ENCODE measurements at places on chromosomes 13 and 19.

- DNase-seq, result no peak
These were observed 42.6 kb upstream of the GRTP1 start for GRCh38 chr13:113406321-113407102.

GRCh38 chr13:24911133-24911908 is 147.4 kb downstream of the RNF17 start:
- no peak for DNase-seq

GRCh38 chr19:33813391-33814101 is 16.9 kb downstream of the KCTD15 start:
- DNase-seq, result no peak

DNA sequence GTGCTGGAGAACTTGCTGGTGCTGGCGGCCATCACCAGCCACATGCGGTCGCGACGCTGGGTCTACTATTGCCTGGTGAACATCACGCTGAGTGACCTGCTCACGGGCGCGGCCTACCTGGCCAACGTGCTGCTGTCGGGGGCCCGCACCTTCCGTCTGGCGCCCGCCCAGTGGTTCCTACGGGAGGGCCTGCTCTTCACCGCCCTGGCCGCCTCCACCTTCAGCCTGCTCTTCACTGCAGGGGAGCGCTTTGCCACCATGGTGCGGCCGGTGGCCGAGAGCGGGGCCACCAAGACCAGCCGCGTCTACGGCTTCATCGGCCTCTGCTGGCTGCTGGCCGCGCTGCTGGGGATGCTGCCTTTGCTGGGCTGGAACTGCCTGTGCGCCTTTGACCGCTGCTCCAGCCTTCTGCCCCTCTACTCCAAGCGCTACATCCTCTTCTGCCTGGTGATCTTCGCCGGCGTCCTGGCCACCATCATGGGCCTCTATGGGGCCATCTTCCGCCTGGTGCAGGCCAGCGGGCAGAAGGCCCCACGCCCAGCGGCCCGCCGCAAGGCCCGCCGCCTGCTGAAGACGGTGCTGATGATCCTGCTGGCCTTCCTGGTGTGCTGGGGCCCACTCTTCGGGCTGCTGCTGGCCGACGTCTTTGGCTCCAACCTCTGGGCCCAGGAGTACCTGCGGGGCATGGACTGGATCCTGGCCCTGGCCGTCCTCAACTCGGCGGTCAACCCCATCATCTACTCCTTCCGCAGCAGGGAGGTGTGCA is 587 bp downstream of the S1PR4 start:
- DNase-seq, result no peak

DNA sequence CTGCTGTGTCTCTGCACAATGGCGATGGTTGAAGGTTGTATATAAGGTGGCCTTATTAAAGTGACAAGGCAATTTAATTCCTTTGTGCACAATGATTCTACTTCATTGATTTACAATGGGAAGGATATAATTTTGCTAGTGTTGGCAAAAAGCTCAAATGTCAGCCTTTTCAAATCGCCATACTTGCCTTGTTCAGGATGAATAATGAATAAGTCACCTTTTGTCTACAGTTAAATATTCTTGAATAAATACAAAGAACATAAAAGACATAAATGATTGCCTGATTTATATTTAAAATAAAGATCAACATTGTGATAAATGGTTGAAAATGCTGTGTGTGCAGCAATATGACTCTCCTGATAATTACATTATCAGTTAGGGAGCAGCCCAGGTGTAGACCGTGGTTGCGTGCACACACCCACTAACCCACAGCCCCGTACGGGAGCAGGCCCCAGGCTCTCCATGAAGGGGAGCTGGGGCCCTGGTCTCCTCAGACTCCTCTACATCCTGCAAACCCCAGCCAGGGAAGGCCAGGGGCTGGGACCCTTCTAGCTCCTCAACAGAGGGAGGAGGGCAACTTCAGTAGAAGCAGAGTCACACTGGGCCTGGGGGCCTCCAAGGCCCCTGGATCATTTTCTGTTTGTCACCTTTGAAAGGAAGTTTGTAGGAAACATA is 64.9 kb downstream of the TEX29 start:
- no peak for DNase-seq

GRCh38 chr13:112168761-112169160 is 101.8 kb downstream of the SOX1 start:
- no peak for DNase-seq

DNA sequence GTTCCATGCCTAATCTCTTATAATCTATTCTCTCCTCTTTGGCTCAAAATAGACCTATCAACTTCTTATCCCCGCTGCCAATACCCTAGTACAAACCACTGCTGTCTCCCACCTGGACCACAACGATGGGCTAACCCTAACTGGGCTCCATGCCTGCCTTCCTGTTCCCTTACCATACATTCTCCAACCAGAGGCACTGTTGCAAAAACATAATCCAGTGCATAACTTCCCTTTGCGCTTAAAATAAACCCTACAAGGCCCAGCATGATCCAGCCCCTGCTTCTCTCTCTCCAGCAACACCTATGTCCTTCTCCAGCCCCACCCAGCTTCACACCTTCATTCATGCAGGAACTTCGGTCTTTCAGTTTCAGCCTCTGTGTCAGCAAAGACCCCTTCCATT is 27.4 kb upstream of the CEBPA start:
- no peak for DNase-seq

DNA sequence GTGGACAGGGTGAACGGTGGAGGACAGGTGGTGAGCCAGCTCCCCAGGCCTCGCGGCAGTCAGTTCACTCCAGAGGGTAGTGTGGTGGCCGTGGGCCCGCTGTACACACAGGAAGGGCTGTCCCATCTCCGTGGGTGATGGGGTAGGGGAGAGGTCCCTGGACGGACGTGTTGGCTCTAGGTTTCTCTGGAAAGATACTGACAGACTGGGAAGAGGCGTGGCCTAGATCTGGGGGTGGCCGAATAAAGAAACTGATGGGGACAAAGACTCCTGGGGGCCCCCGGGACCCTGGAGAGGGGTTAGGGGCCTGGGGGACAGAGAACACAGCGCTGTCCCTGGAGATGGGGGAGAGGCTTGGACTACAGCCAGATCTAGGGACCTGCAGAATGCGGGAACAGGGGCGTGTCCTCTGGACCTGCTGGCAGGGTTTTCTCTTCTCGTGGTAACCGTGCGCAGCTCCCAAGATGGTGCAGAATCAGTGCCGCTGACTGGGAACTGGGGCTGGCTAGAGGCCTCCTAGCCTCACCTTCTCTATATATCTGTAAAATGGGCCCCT is 4.0 kb upstream of the PRAM1 start:
- DNase-seq, result no peak

DNA sequence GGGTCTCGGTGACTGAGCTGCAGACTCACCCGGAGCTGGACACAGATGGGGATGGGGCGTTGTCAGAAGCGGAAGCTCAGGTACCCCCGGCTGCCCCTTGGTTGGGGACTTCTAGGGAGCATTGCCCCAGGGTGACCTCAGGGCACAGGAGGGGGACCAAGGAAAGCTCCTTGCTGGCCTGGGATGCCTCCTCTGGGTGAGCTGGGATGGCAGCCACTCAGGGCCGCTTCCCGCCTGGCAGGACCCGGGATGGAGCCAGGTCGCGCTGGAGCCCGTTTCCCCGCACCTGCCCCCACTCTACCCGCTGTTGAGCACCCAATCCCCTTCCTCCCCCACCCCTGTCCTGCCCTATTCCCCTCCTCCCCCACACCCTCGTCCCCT is 10.8 kb downstream of the PRKCSH start:
- DNase-seq, result no peak

DNA sequence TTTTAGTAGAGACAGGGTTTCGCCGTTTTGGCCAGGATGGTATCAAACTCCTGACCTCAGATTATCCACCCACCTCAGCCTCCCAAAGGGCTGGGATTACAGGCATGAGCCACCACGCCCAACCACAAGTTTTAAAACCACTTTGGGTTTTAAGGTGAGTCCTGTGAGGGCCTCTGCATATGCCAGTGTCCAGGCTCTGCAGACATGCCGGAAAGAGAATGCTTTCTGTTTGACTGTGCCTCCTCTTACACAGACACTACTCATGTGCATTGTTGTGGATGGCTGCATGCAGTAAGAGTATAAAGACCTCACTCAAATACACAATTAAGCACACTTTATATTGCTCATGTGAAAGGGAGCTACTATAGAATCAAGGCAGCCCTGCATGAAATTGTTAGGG is 20.8 kb upstream of the SLC25A30 start:
- no peak for DNase-seq

DNA sequence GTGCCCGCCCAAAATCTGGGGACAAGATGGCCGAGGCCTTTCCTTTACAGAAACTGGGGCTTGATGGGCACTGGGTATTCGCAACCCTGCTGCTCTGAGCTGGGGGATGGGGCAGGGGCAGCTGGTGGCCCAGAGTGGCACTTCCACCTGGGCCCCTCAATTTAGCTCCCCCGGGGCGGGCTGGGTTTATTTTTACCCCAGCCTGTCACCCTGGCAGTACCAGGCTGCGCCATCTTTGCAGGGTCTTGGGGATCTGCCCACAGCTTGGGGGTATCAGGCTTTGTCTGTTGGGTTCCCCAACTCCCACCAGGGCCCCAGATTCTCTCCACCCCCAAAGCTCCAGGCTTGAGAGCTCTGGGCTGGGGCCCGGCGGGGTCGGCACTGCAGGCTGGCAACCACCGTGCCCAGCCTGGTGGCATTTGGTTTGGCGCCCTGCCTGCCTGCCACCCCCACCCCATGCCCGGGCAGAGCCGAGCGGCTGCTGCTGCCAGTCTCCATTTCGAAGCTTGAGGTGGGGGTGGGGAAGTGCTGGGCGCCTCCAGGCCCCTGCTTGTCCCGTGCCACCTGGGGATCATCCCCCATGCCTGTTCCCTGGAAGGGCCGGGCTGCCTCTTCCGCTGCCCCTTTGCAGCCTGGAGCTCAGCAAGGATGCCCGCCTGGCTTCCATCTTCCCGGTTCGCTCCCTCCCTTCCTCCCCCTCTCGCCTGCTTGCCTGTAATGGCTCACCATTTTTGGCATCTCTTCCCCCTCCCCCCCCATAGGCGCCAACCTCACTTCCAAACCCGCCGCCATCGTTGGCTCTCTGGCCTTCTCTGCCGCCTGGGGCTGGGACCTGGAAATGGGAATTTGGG is 11.4 kb downstream of the NFIX start:
- peak; percentile 86 for DNase-seq

All from tongue (tissue), 3 donors.